ENCODE measurements at places on chromosomes 11 and 22. TPM values are rescaled to one million over a fixed set of nuclear protein-coding genes. Genes with fewer than 3 reads are reported as not detected.
A peak's percentile ranks its signal among the peaks of the same experiment; 100 is the strongest.

GRCh38 chr22:31972180-31972579, 27.8 kb downstream of the YWHAH start:
- DNase-seq, result no peak

Gene FGF19
- 0.24 TPM for polyA plus RNA-seq

DNA sequence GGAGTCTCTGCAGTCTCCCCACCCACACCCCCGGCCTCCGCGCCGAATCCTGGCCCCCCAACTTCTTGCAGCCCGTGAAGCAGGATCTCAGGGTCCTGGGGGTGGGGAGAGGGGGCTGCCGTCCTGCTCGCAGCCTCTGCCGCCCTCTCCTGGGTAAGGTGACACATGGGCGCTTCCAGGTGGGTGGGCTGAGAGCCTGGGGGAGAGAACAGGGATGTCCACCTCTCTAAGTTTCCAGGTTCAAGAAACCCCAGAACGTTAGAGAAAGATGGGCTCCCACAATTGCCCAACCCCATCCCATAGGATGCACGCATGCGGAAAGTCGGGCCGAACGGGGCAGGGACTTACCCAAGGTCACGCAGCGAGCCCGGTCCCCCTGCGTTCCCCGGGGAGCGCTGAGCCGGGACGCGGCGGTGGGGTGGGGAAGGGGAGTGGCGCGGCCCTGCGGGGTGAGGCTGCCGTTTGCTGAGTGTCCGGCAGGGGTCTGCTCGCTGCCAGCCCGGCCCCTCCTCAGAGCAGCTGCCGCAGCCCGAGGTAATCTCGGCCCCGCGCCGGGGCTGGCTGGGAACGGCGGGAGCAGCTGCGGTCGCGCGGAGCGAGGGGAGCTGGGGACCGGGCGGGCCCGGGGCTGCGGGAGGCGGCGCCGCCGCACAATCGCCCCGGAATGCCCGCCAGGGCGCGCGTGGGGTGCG, 705 bp upstream of the CAPN1 start:
- DNase-seq, result peak; percentile 66

Gene CSF2RB
- 3.6 TPM for polyA plus RNA-seq

DNA sequence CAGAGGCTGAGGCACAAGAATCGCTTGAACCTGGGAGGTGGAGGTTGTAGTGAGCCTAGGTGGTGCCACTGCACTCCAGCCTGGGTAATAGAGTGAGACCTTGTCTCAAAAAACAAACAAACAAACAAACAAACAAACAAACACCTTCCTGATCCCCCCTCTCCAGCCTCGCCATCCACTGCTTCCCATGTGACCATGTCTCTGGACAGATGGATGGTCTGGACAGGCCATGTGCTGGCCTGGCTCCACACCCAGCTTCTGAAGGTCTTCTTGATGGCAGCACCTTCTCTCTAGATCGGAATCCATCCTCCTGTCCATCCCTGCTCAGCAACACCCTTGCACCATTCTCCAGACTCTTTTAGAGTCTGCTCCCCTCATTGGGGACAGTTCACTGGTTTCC, 10.7 kb upstream of the PEX26 start:
- no peak for DNase-seq

Gene TYR
- polyA plus RNA-seq, result not detected

DNA sequence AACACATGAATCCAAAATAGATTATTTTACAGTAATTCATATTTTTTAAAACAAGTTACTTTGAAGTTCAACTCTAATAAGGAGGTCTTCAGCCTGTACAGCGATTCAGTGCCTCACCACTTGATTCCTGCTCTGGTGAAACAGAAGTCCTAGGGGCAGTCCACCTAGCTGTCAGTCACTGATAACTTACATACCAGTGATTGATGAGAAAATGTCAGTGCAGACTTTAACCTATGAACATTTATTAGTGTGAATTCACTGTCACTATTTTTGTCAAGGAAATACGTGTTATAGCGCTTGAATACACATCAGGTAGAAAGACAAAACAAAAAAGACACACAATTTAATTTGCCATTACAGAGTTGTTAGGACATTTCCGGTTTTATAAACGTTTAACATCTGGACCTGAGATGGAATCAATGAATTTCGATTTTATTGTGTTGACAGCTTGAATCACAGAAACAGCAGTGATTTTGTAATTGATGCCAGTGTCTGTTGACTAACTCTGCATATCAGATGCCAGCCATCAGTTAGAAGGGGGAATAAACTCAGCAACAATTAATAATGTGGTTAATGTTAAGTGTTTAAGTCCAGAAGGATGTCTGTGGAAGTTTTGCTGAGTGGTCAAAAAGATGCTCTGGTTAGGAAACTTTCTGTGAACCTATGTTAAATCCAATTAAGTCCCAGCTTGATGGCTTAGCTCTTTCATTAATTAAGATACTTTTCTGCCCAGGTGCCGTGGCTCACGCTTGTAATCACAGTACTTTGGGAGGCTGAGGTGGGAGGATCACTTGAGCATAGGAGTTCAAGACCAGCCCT, 34.5 kb downstream of the ELF5 start:
- no peak for DNase-seq

- DNase-seq, result no peak
Measured at GRCh38 chr11:62242021-62242420, at the start of gene SCGB1D2. TSS of gene SCGB1D2 (plus strand) at chr11:62242239. CDS start at chr11:62242308, 69 bp downstream.

Gene SEC14L3
- polyA plus RNA-seq, result 0.14 TPM

DNA sequence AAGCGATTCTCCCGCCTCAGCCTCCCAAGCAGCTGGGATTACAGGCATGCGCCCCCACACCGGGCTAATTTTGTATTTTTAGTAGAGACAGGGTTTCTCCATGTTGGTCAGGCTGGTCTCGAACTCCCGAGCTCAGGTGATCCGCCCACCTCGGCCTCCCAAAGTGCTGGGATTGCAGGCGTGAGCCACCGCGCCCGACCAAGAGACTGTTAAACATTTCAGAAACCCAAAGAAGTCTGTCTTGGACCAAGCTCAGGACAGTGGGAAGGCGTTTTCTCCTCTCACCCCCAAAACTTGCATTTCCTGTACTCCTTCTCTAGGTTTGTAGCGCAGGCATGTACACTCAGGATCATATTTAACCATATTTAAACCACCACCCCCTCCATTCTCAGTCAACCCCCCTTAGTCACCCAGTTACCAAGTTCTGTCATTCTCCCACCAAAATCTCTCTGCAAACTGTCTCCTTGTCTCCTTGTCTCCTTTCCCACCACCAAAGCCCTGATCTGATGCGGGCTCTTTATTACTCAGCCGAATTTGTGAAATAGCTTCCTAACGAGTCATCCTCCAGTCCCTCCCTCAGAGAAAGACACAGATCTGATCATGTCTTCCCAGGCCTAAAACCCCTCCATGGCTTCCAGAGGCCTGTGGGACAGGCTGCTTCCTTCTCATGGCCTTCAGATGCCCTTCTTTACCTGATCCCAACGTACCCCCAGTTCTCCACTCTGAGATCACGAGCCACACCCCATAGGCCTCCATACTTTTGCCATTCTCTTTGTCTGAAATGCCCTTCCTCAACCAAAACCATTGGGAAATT, 29.0 kb upstream of the CREB3L1 start:
- DNase-seq, result no peak

DNA sequence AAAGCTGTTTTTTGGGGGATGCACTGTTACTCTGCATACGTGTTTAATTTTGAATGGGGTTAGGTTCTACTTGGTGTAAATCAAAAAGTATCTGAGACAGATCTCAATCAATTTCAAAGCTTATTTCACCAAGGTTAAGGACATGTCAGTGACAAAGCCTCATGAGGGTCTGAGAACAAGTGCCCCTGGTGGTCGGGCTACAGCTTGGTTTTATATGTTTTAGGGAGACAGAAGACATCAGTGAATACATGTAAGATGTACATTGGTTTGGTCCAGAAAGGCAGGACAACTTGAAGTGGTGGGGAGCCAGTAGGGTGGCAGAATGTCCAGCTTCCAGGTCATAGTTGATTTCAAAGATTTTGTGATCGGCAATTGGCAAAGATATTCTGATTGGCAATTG, 262.9 kb downstream of the LUZP2 start:
- DNase-seq, result no peak

Gene TBX1
- polyA plus RNA-seq, result 11.1 TPM

Gene MAJIN
- not detected for polyA plus RNA-seq

Gene OR52A1
- polyA plus RNA-seq, result not detected

Gene GPHA2
- polyA plus RNA-seq, result 0.15 TPM

DNA sequence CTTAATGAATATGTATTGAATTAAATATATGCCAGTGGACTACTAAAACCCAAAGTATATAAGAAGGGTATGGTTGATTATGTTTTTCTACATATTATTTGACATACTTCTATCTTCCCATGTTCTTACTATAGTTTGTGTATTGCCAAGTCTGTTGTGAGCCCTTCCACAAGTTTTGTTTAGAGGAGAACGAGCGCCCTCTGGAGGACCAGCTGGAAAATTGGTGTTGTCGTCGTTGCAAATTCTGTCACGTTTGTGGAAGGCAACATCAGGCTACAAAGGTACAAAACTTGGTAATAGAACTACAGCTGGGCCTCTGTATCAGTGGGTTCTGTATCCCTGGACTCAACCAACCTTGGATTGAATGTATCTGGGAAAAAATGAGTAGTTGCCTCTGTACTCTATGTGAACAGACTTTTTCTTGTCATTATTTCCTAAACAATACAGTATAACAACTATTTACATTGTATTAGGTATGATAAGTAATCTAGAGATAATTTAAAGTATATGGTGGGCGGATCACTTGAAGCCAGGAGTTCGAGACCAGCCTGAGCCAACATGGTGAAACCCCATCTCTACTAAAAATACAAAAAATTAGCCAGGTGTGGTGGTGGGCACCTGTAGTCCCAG, 38.7 kb upstream of the TTC36 start:
- DNase-seq, result peak; percentile 60

GRCh38 chr11:35593143-35593542, 25.1 kb upstream of the FJX1 start:
- DNase-seq, result no peak

All from right lung (tissue), 10 donors.